Fibroblast of the aortic adventitia (primary cell): ENCODE measurements at places on chromosomes 3 and 15.
A peak's percentile ranks its signal among the peaks of the same experiment; 100 is the strongest.

- DNase-seq = peak; percentile 24
Measured at GRCh38 chr3:113258361-113258760, 47.0 kb downstream of the BOC start.

DNA sequence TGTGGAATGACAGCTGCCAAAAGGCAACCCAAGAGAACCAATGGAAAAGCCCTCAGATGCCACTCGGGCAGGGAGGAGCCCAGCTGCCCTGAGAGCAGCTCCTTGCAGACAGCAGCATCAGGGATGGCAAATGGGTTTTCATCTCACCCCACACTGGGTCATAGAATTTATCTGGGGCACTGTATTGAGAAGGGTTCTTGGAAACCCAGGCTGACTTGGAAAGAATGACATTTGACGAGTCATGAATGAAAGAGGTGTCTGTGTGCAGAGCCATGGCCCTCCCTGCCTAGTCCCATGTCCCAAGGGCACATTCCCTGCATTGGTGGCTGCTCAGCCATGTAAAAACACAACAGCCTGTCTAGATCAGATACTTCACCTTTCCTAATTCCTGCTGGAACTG is 157.9 kb upstream of the BHLHE40 start:
- DNase-seq = no peak

- no peak for DNase-seq
Measured at GRCh38 chr3:59644479-59645402, 594.9 kb upstream of the CFAP20DC start.

DNA sequence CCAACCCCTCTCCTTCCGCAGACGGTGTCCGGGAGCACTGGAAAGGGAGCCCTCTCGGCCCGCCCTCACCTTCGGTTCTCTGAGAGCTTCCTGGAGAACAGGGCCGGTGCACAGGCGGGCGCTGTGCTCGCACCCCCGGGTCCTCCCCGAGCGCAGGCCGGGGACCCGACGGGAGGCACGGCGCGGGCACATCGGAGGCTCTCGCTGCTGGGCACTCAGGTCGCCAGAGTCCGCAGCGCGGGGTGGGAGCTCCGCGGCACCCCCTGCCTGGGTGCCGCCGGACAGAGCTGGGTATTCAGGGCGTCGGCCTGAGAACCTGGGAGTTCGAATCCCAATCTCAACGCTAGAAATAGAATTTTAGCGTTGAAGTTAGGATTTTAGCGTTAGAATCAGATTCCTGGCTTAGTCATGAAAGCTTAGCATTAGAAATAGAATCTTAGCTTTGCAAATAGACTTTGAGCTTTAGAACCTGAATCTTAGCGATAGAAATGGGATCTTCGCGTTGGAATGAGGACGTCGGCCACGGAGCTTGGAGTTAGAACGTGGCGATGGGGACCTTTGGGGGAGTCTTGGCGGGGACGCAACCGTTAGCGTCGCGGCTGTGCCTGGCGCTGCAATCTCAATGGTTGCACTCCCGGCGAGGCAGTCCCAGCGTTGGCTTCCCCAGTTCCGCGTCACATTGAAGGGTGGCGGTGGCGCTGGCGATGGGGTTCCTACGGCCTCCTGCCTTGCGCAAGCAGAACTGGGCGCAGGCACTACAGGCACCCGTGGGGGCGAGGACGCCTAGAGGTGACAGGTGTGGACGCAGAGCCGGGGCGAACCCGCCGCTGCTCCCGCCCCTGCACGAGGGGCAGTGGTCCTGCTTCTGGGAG is 549 bp downstream of the TRH start:
- no peak for DNase-seq

DNA sequence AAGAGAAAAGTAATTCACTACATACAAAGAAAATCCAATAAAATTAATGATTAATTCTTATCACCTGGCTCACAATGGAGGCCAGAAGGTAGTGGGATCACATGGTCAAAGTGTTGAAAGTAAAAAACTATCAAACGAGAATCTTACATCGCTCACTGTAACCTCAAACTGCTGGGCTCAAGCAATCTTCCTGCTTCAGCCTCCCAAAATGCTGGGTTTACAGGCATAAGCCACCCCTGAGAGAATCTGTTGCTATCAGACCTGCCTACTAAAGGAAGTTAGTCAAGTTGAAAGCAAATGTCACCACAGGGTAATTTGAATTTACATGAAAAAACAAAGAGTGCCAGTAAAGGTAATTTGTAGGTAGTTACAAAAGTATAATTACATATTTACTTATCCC is 103.3 kb downstream of the PCCB start:
- no peak for DNase-seq

GRCh38 chr3:186458306-186459107 is 85.7 kb downstream of the CRYGS start:
- DNase-seq = no peak

GRCh38 chr3:190183121-190183520 is 62.4 kb upstream of the P3H2 start:
- peak; percentile 88 for DNase-seq

- no peak for DNase-seq
Measured at GRCh38 chr15:34203305-34203704, 6.6 kb downstream of the KATNBL1 start.

DNA sequence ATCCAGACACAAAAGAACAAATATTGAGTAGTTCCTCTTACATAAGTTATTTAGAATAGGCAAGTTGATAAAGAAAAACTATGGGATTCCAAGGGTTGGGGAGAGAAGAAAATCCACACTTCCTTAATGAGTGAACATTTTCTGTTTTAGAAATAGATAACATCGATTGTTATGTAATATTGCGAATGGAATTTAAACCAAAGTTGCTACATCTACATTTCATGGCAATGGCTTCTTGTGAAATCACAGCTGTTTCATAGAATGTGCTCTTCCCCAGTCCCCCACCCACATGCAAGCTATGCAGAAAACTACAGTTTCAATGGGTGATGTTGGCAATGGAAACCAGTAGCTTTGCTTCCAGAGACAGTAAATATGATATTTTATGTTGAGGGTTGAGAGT is 1639.5 kb downstream of the SI start:
- no peak for DNase-seq

GRCh38 chr15:65935391-65935790 is 66.1 kb downstream of the RAB11A start:
- no peak for DNase-seq
